D721Med (cell line): ENCODE measurements at places on chromosomes 3 and 15.

DNA sequence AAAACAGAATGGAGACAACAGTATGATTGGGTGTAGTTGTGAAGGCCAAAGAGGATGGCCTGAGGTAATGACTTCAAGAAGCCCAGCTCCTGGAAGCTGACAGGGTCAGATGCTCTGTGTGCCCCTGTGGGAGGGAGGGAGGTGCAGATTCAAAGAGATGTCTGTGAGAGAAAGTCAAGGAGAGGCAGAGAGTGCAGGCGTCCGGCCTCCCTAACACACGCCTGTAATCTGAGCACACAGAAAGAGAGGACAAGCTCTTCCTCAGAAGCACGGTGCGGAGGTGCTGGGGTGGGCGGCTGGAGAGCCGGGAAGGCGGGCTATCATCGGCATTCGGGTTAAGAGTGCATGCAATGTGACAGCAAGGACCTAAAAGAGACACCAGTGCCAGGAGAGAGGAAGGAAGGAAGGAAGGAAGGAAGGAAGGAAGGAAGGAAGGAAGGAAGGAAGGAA is 238.2 kb upstream of the HES1 start:
- DNase-seq: no peak

DNA sequence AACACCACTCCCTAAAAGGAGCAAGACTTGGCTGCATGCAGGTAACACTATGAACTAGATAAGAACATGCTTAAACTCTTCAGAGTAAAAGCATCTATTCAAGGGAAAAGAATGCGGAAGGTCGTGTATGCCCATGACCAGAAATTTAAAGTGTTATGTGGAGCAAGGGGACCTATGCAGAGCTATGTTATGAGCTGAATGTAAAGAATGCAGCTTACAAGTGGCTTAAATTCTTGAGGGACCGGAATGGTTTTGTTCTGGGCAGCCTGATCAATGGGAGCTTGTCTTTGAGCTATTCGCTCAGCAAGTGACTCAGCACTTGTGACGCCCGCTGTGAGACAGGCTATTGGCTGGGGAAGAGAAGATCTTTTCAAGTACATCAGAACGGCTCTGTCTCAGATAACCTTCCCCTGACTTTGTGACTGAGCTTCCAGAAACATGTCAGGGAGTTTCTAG is 367.5 kb upstream of the THBS1 start:
- DNase-seq: no peak

GRCh38 chr3:155024006-155024638 is 56.0 kb upstream of the MME start:
- no peak for DNase-seq

GRCh38 chr3:19645093-19645492 is 288.9 kb downstream of the EFHB start:
- DNase-seq: no peak

DNA sequence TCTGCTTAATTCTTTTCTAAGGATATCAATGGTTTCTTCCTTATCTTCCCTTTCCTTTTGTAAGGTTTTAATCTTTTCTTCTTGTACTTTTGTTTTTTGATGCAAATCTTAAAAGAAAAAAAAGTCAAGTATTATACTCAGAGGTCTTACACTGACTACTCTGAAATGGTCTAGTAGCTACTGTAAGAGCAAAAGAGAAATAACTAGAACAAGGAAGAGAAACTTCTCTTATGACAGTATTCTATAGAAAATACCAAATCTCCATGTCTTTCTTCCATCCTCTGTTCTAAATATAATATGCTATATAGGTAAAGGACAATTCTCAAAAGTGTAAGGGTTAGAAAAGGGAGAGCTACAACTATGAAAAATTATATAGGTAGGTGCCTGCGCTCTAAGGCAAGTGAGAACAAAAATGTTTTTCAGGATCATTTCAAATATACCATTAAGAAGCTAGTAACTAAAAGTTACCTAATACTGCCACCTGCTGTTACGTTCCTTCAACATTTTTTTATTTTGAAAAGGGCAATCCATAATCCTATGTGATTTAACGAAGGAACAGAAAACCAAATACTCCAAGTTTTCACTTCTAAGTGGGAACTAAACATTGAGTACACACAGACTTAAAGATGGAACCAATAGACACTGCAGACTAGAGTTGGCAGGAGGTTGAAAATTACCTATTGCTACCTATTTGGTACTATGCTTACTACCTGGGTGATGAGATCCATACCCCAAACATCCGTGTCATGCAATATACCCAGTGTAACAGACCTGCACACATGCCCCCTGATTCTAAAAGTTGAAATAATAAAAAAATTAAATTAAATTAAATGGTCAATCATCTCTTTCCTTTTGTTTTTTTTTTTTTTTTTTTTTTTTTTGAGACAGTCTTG is 36.7 kb downstream of the CIP2A start:
- no peak for DNase-seq

GRCh38 chr15:68055224-68055705 is 1.1 kb downstream of the PIAS1 start:
- DNase-seq: no peak

GRCh38 chr15:90074916-90075315 is 27.4 kb downstream of the IDH2 start:
- DNase-seq: no peak

DNA sequence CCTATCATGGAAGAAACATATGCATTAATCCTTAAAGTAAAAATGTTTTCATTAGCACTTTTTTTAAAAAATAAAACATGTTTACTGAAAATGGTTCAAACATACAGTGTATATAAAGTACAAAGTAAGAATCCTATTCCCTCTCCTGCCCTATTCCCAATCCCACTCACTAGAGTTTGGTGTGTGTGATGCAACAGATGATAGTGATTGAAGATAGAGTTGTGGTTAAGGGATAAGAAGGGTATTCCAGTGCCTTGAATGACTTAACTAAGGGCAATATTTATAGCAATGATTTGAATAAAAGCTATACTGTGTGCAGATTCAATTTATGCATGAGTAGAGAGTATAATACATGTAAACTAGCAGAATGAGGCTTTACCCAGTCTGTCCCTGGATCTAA is 18.1 kb downstream of the ZNF280D start:
- no peak for DNase-seq

DNA sequence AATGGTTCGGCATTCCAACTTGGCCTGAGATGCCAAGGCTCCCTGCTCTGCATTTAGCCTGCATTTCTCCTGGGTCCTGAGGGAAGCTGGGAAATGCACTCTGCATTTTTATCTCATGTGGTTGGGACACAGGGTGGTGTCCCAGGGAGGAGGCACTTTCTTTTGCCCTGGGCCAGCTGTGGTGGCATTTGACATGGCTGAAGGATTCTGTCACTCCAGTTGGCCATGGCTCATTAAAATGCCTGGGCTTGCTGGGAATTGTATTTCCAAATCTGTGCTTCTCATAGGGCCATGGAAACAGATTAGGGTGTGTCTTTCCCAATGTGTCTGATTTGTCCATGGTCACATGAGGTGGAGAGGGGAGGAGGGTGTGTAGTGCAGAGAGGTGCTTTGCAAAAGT is 128.3 kb upstream of the RGMA start:
- DNase-seq: no peak

DNA sequence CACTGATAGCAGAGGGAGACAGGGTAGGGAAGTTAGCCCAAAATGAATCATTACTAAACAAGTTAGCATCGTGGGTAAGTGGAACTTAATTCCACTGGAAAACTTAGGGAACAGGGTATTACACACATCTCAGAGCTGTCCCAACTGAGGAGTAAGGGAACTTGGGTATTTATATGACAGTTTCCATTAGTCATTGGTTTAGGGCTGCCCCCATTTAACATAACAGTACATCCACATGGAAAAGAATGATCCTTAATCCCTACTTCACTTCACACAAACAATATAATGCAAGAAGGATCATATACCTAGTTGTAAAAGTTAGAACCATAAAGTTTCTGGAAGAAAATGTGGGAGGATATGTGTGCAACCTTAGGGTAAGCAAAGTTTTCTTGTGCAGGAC is 4.3 kb upstream of the REC114 start:
- DNase-seq: no peak

- DNase-seq: no peak
Observed at GRCh38 chr3:119945291-119945690, 149.0 kb downstream of the GSK3B start.

GRCh38 chr3:159796226-159796625 is 192.4 kb upstream of the IL12A start:
- no peak for DNase-seq

- no peak for DNase-seq
Observed at GRCh38 chr3:186044968-186045367, 63.9 kb downstream of the ETV5 start.

- no peak for DNase-seq
Observed at GRCh38 chr3:23877329-23877980, 39.3 kb downstream of the NKIRAS1 start.

GRCh38 chr15:67838789-67839332 is 984 bp downstream of the RNU6-1 start:
- DNase-seq: no peak

DNA sequence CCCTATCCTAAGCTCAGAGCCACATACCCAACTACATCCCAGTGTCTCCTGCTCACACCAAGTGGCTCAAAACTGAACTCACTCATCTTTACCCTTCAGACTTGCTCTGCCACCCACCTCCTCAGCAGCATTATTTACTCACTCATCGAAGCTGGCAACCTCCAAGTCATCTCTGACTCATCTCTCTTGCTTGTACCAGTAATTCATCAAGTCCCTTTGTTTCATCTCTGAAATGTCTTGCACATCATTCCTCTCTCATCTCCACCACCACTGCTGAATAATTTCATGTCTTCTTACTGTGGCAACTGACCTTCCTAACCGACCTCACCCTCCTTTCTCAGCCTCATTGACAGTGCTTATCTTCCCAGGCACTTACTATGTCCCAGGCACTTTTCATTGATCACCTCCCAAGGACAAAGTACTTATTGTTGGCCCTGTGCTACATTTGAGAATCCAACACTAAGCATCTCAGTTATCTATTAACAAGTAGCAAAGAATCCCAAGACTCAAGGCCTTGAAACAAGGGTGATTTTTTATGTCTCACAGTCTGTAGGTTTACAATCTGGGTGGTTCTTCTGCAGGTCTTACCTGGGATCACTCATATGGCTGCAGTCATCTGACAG is 82.0 kb downstream of the MRPL46 start:
- DNase-seq: no peak

DNA sequence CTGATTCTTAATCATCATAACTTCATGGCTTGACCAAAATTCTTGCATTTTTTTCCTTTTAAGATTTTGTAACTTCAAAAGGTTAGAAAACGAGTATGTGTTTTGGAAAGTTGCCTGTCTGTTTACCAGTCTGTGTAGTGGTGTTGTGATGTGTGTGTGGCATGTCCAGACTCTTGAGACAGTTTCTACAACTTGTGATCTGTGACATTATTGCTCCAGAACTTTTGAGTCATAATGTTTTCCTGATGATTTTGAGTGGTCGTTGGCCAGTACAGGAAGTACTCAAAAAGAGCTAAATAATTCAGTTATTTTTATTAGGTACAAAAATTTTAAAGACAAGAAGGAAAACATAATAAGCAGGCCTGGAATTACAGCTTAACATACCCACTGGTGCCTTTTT is 229.0 kb upstream of the C2CD4B start:
- DNase-seq: no peak

DNA sequence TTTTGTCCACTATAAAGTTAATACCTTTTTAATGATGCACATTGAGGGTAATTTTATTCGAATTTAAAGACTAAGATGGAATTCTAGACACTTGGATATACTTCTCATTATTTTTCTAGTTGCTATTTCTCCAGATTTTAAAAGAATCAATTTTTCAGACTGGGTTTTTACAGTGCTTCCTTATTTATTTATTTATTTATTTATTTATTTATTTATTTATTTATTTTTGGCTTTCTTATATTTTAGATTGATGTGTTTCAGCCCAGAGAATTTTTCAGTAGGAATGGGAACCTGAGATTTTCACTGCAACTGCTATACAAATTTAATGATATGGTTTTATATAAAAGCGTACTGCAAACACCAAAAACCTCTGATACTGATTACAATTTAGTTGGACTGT is 448.7 kb downstream of the ZPLD1 start:
- no peak for DNase-seq

DNA sequence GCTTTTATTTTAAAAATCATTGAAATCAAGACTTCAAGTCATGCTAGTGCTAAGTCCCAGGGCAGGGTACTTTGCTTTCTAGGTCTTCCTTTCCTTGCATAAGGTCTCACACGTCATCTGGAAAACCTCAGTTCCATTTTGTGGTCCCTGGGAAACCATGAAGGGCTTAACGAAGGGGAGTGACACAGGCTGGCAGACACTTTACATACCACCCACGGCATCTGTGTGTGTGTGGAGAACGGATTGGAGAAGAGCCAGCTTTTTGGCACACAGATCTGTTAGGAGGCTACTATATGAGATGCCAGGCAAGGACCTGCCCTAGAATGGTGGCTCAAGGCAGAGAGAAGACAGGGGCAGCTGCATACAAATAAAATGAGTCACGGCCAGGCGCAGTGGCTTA is 107.5 kb upstream of the NSMCE3 start:
- DNase-seq: no peak

DNA sequence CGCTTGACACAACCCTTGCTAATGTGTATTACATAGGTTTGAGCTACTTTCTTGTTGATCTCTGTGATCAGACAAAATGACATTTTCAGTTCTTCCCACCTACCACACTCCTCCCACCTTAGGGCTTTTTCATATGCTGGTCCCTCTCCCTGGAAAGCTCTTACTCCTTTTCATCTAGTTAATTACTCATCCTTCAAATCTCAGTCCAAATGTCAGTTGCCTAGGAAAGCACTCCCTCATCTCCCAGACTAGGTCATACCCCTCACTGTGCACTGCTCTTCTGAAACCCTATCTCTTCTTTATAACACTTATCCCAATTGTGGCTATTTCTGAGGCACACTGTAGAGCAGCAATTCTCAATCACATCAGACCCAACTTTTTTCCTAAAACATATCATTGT is 7.3 kb downstream of the ZNF106 start:
- DNase-seq: no peak

GRCh38 chr15:89121414-89121813 is 33.2 kb downstream of the ABHD2 start:
- DNase-seq: no peak

DNA sequence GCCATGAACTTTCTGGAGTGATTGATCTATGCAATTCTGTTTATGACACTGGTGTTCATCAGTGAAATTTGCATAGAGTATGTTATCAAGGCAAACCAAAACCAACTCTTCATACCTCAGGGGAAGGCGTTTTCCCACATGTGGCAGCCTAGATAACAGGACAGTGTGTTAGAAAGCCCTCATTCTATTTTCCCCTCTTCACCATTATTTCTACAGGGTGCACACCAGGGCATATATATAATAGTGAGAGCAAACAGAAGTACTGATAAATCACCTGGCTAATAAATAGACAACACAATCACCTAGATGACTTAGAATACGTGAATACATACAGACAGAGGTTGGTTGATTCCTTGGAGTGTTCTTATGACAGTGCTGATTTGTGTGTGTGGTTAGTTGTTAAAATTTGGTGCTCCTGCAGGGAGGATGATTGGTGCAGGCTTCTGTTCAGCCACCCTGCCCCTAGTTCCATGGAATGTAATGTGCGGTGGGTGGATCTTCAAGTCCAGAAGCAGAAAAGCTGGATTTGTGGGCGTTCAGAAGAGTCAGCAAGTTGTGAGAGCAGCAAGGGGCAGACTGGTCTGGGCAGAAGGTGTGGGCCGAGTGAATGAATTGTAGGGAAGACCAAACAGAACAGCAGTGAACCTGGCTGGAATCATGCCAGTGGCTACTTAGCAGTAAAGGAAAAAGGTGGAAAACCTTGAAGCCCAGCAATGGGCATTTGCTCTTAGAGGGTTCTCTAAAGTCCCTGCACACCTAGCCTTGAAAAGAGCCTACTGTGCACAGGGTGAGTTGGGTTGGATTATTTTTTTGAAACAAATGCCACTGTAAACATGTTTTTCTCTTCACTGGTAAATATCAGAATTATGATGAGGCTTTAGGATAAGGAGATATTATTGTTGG is 11.7 kb upstream of the RARRES1 start:
- DNase-seq: no peak

- DNase-seq: no peak
Observed at GRCh38 chr3:183809270-183809669, 16.1 kb downstream of the MAP6D1 start.
